GM03348 (cell line): ENCODE measurements at places on chromosomes 16 and 17.

DNA sequence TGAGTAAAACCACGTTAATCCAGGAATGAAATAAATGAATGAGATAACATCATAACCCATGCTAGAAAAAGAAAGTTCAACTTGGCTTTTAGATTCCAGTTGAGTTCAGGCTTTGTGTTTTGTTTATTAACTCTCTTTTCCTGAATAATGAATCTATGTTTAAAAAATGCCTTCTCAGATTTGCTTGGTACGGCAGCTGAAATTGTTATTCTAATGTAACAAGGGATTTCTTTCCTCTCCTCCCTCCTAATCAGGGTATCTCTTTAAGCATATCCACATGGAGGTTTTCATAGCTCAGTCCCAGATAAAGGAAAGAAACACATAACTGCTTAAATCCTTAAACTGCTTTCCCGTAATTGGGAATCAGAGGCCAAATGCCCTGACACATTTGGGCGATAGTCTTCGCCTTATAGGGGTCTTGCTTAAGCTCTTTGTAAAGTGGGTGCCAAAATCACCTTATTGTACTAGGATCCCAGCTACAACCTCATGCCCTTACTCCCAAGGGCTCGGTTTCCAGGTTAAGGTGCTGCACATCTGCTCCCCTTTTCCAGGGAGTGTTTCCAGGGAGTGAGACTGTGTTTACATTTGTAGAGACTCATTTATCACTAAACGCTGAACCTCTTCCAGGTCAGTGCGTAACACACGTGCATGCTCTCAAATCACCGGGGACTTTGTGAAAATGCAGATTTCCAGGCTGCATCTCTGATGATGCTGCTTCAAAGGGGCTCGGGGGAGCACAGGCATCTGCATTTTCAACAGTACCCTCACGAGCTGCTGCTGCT is 142.8 kb upstream of the FOXF1 start:
- no peak for DNase-seq

DNA sequence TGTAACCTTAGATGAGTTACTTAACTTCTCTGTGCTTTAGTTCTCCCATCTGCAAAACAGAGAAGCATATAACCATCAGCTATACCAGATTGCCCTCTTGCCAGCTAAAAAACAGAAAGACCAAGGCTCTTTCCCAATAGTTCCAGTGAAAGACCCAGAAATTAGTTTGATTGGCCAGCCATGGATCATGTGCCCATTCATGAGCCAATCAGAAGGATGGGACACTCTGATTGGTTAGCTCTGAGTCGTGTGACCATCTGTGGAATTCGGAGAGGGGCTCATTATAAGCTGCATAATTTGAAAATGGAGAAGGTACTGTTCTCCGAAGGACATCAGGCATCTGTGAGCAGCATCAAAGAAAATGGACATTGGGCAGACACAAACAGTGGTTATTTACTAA is 155.2 kb downstream of the ABCC12 start:
- no peak for DNase-seq

- no peak for DNase-seq
These were observed 80.6 kb downstream of the TUBD1 start for GRCh38 chr17:59812139-59812538.

DNA sequence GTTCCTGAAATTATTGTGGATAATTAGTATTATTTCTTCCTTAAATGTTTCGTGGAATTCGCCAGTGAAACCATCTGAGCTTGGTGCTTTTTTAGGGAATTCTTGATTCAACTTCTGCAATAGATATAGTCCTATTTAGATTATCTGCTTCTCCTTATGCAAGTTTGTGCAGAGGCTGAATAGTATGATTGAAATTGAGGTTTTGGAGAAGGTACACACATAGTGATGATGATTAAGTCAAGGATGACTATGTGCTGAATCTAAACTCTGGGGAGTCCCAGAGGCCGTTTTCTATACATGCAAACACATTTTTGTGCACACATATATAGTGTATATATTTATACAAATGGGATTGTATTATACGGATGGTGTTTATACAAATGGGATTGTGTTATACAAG is 5.2 kb upstream of the MYH4 start:
- no peak for DNase-seq

- DNase-seq, result peak; percentile 73
These were observed 2.7 kb upstream of the KCNJ18 start for GRCh38 chr17:21689604-21690003.
